Fibroblast of upper back skin (primary cell): ENCODE measurements at places on chromosomes 12 and 14.

- DNase-seq = peak; percentile 57
These were observed 364.1 kb upstream of the E2F7 start for GRCh38 chr12:77429426-77429825.

GRCh38 chr14:38502239-38502638 is 246.3 kb upstream of the CLEC14A start:
- no peak for DNase-seq

- DNase-seq = no peak
These were observed 33.3 kb upstream of the STON2 start for GRCh38 chr14:81433378-81433777.

DNA sequence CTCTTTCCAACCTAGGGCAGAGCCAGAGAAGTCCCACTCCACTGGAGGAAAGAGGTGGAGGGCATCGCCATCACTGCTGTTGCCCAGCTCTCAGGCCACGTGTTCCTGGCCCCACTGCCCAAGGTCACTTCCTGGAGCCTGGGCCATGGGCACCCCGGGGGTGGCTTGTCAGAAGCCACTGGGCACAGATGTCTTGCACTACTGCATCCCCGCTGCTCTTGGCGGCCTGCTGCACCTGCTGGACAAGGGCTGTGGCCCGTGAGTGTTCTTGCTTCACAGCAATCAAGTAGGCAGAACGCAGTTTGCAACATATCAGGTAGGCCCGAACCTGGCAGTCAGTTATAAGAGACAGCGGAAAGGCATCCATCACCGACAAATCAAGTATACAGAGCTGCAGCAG is 46.6 kb downstream of the RDH12 start:
- no peak for DNase-seq

GRCh38 chr12:55720894-55721444 is 776 bp downstream of the RDH5 start:
- peak; percentile 84 for DNase-seq

DNA sequence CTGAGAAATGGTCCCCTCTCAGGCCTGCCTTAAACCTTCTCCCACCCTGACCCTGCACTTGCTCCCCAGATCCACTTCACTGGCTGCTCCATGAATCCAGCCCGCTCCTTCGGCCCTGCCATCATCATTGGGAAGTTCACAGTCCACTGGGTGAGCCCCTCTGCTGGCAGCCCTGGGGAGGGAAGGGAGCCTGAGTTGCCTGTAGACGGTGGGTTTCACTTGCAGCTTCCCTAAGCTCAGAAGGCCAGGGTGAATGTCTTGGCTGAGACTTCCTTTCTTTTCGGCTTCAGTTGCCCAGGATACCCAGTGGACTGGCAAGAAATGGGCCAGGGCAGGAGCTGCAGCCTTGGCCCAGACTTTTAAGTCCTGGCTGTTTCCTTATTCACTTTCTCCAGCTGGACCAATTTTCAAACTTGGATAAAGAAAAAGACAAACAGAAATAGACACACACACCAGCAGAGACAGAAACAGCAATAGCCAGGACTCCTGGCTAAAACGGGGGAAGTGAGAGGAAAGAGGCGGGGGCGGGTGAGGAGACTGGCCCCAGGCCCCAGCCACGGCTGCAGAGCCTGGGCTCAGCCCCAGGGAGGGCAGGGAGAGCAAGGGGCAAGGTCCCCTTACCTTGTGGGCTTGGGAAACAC is 2.0 kb downstream of the AQP6 start:
- no peak for DNase-seq
